ENCODE measurements at places on chromosomes 1 and 21.

- peak; percentile 15 for DNase-seq
Measured at GRCh38 chr1:224707843-224708725, 92.0 kb downstream of the CNIH3 start.

DNA sequence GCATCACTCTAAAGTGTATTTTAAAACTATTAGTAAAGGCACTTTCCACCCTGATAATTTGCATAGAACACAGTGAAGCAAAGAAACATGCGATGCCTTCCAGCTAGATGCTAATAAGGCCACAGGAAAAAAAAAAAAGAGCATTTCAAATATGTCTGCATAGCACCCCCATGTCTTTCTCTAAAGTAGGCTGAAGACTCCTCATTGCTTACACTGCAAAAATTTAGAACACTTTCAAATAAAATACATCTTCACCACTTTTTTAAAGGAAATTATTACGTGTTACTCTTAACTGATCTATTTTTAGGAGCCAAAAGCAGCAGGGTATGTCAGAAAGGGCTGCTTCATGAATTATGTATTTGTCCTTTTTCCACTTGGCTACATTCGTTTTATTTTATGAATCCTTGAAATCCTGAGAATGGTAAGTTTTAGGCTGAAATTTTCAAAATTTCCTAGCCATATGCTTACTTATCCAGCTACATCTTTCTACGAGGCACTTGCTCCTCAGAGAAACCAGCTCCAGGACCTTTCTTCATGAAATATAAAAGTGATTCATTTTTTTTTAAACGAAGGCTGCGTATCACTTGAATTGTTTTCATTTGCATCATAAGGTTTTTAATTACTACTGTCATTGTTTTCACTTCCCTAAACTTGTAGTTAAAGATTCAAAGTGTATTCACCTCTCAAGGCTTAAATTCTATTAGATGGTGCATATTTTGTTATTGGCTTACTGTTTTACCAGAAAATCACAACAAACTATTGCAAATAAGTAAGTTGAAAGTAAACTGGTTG is 513.0 kb downstream of the PTPRC start:
- peak; percentile 11 for DNase-seq

GRCh38 chr1:209659909-209660308 is 7.7 kb upstream of the LAMB3 start:
- DNase-seq: peak; percentile 57

DNA sequence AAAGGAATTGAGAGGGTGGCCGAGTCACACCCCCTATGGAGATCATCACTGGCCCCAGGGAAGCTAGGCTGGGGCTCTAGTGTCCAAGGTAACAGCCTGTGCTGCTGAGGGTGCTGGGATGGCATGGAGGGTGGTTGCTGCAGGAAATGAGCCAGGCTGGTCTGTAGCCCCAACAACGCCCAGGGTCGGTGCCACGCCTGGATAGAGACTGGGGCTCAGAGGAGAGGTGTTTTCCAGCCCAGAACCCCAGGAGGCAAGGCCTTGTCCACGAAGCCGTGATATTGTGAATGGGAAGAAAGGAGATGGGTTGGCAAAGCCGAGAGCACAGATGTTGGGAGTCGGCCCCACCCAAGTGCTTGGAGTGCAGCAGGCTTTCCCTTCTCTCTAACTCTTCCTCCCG is 68.9 kb upstream of the ACTRT2 start:
- DNase-seq: no peak

DNA sequence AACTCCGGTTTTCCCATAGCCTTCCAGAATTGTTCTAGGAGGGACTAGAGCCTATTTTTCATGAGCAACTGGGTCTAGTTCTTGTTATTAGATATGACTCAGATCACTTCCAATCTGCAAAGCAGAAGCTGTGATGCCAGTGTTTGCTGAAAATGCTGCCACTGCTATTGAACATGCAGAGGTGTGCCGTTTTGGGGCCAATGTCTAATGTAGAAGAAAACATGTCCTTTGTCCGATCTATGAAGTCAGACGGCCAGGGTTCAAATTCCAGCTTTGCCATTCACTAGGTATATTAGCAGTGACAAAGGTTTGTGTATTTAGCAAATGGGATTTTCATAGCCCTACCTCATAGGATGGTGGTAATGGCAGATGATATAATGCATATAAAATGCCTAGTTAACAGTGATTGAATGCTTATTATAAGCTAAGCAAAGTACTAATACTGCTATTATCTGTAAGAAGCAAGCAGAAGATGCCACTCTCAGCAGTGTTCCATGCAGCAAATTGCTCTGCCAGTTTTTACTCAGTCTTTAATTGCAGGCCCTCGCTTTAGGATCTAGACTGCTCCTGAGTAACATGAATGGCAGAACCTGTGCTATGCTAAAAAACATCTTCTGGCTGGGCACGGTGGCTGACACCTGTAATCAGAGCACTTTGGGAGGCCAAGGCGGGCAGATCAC is 40.1 kb upstream of the CXADR start:
- no peak for DNase-seq

DNA sequence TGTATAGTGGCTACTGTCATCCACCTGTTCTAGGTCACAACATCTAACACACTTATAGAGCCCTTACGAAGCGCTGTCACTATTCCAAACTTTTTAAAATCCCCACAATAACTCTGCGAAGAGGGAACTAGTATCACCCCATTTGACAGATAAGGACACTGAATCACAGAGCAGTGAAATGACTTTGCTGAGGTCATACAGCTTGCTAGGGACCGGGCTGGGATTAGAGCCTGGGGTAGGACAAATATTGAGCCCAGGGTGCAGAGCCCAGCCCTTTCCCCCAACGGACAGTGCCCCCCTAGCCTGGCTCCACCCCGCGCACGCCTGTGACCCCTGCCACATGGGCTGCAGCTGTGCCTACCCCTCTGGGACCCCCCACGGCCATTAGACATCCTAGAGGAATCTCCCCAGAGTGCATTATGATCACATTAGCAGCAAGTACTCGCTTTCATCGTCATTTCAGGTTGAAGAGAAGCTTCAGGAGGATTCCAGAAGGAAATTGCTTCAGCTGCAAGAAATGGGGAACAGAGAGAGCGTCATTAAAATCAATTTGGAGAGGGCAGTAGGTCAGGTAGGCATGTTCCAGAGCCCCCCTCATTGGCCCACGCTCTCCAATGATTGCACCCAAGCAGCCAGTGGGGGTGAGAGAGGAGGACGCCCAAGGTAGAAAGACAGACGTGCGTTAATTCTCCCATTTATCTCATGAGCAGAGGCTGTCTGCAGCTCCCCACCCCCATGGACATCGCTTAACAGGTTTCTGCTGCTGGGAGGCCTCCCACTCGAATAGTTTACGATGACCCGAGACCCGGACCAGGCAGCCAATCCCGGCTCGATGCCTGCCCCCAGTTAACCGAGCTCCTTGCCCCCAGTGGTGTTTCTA is 77.2 kb downstream of the FHAD1 start:
- no peak for DNase-seq

- DNase-seq: no peak
Measured at GRCh38 chr1:184954232-184954995, 19.9 kb downstream of the NIBAN1 start.

DNA sequence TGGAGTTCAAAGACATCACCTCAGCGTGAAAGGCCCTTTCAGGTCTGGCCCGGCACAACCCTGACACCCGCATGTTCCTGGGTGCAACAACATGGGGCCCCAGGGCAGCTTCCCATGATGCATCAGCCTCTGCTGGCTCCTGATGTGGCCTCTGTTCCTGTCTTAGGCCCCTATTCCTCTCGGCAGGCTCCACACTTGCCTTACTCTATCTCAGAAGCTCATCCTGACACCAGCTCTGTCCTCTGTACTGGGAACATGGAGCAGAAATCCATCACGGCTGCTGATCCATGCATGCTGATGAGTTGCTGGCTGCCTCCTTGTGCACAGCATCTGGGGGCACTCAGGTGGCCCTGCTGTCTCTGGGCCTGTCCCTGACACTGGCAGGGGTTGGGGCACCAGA is 74.6 kb downstream of the ADARB1 start:
- DNase-seq: no peak

- DNase-seq: no peak
Measured at GRCh38 chr1:180912801-180913565, at the start of gene KIAA1614. KIAA1614 (plus strand) TSS chr1:180912897; CDS start chr1:180913244, 347 bp downstream.

GRCh38 chr1:173430677-173431303 is 46.3 kb upstream of the PRDX6 start:
- DNase-seq: no peak

DNA sequence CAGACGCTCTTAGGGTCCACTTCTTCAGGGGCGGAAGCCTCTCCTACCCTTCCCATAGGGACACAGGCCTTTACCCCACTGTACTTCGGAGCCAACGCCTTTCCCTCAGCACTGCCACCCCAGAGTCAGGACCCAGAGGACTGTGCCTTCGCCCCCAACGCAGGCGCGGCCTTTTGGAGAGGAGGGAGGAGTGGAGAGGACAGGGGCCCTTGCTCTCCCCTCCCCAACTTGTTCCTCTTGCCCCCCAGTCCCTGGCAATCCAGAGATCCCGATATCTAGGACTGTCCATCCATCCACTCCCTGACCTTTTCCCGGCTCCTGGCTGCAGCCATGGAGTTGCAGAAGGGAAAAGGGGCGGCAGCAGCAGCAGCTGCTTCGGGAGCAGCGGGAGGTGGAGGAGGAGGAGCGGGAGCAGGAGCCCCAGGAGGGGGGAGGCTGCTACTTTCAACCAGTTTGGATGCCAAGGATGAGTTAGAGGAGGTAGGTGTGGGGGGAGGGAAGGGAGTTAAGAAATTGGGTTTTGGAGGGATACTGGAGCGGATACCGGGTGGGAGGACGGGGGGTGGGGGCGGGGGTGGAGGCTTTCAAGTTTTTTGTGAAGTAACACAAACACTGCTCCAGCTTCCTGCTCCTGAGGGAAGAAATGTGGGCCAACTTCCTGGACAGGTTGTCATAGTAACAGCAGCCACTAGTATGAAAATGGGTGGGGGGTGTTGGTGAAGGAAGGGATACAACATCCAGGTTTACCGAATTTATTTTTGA is 636 bp downstream of the INTS3 start:
- peak; percentile 46 for DNase-seq

GRCh38 chr1:24659166-24659904 is 16.2 kb downstream of the SRRM1 start:
- no peak for DNase-seq
